ENCODE measurements at places on chromosomes 6 and 20.

- peak; percentile 28 for DNase-seq
These were observed 253.8 kb upstream of the PRDM1 start for GRCh38 chr6:105832313-105832761.

DNA sequence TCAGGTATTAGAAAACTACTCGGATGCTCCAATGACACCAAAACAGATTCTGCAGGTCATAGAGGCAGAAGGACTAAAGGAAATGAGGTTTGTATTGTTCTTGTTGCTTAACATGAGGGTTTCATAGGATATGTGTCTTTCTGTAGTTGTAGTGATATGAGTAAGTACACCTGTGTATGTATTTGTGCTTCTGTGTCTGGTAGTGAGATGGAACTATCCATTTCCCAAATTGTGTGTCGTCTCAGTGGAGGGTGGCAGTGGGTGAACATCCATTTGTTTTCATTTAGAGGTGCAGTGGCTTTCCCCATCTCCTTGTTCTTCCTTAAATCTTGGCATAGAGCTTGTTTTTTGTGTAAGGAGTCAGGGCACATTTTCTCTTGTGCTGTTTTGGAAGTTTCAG lies 8.2 kb downstream of the ASXL1 start:
- DNase-seq = no peak

- no peak for DNase-seq
These were observed 72.4 kb downstream of the SLC22A23 start for GRCh38 chr6:3384241-3385143.

GRCh38 chr6:82246802-82247504 lies 591 bp downstream of the IBTK start:
- peak; percentile 44 for DNase-seq

- DNase-seq = no peak
These were observed 29.8 kb downstream of the DIDO1 start for GRCh38 chr20:62896526-62896925.

- no peak for DNase-seq
These were observed 162.7 kb downstream of the SOBP start for GRCh38 chr6:107652526-107653182.

GRCh38 chr20:41617059-41617901 lies 897 bp downstream of the CHD6 start:
- DNase-seq = peak; percentile 50

DNA sequence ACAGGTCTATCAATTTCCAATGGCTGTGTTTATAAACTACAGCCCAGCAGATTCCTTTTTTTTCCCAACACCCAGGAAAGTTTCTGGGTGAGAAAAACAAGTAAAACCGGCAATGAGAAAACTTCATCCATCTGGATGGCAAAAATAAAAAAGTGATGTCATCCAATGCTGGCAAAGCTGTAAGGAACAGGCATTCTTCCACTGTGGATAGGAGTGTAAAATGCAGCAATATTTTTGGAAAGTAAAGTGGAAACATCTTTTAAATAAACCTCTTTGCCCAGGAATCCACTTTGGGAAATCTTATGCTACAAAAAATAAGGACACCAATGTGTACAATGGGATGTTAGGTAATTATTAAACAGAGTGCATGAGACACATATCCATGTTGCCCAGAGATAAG lies 102.1 kb upstream of the NT5E start:
- DNase-seq = no peak

DNA sequence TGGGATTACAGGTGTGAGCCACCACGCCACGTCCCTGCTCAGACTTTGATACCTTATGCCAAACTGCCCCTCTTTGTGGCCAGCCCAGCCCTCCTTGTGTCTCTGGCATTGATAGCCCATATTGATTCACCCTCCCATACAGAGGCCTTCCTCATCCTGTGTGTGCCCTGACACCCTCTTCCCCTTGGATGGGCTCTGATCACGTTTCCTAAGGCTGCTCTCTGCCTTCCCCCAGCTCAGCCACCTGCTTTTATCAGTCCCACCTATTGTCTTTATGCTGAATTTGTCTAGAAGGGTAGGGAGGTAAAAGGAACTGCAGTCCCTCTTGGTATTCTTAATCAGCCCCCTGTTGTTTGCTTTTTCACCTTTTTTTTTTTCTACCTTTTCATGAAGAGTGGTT lies 95.9 kb downstream of the CDKAL1 start:
- no peak for DNase-seq

GRCh38 chr6:111871207-111871606 lies 2.0 kb downstream of the FYN start:
- DNase-seq = no peak

DNA sequence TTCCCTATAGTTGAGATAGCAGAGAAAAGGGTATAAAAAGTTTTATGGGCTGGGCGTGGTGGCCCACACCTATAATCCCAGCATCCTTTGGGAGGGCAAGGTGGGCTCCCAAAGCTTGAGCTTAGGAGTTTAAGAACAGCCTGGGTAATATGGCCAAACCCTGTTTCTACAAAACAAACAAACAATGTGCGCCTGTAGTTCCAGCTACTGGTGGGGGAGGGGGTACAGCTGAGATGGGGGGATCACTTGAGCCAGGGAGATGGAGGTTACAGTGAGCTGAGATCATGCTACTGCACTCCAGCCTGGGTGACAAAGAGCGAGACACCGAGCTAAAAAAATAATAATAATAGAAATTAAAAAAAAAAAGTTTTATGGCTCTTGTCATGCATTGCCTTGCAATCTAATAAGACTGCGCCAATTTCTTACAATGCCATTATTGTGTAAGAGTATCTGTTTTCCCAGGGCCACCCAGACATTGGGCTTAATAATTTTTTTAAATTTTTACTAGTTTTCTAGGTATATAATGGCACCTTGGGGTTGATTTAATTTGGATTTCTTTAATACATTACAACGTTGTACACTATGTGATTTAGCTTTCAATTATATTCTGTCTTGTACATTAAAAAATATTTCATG lies 3.9 kb downstream of the ACSS2 start:
- no peak for DNase-seq

DNA sequence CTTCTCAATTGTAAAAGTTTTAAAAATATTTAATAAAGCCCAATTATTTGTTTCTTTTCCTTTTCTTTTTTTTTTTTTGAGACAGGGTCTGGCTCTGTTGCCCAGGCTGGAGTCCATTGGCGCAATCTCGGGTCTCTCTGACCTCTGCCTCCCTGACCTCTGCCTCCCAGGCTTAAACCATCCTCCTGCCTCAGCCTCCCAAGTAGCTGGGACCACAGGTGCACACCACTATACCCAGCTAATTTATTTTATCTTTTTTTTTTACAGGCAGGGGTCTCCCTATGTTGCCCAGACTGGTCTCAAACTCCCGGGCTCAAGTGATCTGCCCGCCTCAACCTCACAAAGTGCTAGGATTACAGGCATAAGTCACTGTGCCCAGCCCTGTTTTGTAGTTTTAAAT lies 9.8 kb downstream of the REPS1 start:
- no peak for DNase-seq

DNA sequence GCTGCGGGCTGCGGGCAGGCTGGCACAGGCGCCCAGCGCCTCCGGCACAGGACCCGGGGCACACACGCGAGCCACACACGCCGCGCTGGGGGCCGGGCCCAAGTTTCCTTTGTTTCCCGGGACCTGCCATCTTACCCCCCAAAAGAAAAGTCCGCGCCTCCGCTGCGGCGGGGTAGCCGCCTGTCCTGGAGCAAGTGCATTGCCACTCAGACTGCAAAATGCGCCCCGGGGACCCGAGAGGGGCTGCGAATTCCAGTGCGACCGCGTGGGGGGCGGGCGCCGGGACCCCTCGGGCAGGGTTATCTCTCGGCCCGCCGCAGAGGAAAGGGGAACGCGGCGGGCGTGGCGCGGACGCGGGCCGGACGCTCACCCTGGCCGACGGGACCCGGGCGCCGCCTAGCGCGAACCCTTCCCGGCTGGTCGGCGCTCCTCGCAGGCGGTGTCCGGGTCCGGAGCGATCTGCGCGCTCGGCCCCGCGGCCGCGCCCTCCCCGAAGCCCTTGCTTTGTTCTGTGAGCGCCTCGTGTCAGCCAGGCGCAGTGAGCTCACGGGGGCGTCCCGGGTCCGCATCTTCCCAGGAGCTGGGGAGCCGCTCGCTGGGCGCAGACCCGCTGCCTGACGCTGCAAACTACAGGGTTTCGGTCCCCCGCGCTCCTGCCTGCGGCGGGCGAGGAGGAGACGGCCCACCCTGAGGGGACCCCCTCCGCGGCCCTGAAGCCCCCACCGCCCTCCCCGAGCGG lies 639 bp upstream of the CD24 start:
- DNase-seq = peak; percentile 32

GRCh38 chr6:100276311-100277057 lies 188.2 kb downstream of the SIM1 start:
- DNase-seq = no peak

- peak; percentile 53 for DNase-seq
These were observed 10.3 kb downstream of the NSFL1C start for GRCh38 chr20:1456300-1456699.

GRCh38 chr6:43013097-43013842 lies 476 bp downstream of the MEA1 start:
- DNase-seq = peak; percentile 7

GRCh38 chr6:23246896-23247295 lies 677.5 kb downstream of the HDGFL1 start:
- no peak for DNase-seq

- DNase-seq = no peak
These were observed 282.4 kb upstream of the HSF2 start for GRCh38 chr6:122116835-122117627.

DNA sequence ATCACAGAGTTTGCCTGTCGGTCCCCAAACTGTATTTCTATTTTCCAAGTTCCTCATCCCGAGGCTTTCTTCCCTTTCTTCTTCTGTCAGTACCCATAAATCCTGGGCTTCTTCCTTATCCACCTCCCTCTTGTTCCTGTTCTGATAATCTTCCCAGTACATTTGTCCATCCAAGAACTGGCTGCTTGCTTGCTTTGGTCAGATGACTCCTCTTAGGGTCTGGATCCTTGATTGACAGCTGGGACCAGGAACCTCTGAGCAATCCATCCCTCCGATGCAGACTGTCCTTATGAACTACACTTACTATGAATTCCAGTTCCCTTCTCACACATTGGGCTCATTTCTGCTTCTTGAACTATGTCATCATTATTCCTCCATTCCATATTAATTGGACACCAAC lies 275.3 kb upstream of the CITED2 start:
- DNase-seq = no peak

DNA sequence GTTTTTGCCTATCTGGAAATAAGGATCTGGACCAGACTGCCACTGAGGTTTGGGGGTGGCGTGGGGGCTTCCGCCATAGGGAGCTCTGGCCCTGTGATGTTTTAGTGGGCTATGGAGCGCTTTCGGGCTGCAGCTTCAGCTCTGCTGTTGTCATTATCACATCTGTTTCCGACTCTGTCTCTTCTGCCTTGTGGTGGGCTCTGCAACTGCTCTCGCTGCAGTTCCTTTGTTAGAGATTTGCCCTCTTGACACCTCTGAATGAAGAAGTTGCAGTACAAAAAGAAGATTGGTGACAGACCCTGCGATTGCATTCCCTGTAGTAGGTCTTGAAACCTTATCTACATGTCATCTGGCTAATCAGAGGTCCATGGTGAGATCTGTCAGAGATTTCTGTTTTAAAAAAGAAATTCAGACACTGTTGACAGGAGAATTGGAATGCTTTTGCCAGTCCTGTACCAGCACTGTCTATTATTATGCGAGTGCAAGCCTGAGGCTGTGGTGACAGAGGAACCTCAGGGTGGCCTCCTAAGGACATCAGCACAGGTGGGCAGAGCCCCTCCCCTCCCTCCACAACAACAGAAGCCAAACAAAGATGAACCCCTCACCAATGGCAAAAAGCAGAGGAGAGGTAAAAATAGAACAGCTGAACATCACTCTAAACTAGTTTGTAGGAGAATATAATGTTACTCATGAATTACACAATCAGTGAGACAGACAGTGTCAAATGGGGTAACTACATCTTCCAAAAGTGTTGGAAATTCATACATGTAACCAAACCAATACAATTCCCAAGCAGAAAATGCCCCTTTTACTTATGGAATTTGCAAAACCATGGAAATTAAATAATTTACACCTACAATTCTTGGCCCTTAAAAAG lies 63.5 kb upstream of the DEFB112 start:
- no peak for DNase-seq

DNA sequence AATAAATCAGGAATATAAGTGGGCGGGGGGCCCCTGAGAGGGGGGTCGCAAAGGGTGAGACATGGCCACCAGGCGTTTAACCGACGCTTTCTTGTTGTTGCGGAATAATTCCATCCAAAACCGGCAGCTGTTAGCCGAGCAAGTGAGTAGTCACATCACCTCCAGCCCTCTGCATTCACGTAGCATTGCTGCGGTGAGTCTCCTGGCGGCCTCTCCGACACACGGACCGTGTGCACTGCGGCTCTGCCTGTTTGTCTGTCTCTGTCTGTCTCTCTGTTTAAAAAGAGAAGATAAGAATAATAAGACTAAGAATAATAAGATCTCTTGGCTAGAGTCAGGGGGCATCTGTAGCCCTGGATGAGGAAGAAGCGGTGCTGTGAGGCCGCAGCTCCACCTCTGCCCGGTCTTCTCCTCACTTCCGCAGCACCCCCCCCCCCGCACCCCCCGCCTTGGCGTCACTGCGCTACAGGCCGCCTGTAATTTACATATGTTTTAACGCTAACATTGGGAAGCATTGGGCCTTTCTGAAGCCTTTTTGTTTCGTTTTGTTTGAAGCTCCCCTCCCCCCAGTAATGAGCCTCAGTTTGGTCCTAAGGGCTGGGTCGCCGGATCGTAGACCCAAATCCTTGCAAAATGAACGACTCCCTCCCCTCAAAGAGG lies 993 bp downstream of the STX16 start:
- peak; percentile 80 for DNase-seq

DNA sequence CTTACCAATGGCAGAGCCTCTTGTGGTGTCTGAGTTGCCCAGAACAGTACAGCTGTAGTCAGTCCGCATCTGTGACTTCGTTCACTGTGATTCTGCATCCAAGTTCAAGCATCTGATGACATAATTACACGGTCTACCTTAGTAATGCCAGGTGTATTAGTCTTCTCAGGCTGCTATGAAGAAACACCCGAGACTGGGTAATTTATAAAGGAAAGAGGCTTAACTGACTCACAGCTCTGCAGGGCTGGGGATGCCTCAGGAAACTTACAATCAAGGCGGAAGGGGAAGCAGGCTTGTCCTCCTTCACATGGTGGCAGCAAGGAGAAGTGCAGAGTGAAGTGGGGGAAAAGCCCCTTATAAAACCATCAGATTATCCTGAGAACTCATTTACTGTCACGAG lies 163.9 kb upstream of the SULF2 start:
- DNase-seq = no peak

- no peak for DNase-seq
These were observed 69.1 kb downstream of the RNF217 start for GRCh38 chr6:125031385-125031784.

DNA sequence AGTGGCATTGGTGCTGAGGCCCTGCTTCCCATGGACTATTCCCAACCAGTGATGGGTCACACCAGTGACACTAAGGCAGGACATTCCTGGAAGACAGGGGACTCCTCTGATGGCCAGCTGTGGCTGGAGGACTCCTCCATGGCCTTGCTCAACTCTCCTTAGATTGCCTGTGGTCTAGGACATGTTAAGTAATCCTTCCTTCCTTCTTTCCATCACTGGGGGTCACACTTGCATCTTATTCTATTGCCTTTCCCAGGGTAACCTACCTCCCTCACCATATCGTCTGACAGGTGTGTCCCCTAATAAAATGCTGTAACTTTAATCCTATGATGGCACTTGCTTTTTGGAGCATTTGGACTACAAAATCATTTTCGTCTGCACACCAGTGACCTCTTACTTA lies 24.5 kb upstream of the HLA-A start:
- no peak for DNase-seq

- DNase-seq = peak; percentile 72
These were observed 22.6 kb upstream of the HLA-DQB2 start for GRCh38 chr6:32785781-32786533.

- no peak for DNase-seq
These were observed 85.8 kb downstream of the GFRA4 start for GRCh38 chr20:3577366-3577765.

Measured in cardiac fibroblast (primary cell).